ENCODE measurements at places on chromosomes 16 and 17.

DNA sequence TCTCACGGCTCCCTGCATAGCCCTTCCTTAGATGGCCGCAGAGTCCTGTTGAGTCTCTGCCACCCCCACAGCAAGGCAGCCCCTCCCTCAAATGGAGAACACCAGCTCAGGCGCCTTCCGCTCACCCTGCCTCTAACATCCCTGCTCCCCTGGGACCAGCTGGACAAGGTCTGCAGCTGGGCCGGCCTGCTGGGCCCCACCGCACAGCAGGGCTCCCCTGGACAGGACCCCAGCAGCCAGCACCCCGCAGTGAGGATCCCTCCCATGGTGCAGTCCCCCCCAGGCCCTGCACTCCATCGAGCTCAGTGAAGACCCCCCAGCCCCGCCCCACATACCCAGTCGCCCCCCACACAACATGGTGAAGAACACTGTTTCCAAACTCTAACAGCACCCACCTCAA lies 10.2 kb downstream of the ATP2A3 start:
- no peak for DNase-seq

DNA sequence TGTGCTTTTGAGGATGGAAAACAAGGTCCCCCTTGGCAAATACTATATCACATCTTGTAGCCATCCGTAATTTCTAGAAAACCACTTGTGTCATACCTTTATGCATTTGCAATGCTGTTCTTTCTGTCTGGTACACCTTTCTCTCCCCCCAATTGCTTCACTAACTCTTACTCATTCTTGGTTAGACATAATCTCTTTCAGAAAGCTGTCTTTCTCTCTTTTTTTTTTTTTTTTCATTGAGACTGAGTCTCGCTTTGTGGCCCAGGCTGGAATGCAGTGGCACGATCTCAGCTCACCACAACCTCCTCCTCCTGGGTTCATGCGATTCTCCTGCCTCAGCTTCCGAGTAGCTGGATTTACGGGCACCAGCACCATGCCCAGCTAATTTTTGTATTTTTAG lies 94.9 kb upstream of the C17orf78 start:
- DNase-seq: no peak

GRCh38 chr17:69254187-69254586 lies 25.6 kb upstream of the ABCA10 start:
- DNase-seq: no peak

DNA sequence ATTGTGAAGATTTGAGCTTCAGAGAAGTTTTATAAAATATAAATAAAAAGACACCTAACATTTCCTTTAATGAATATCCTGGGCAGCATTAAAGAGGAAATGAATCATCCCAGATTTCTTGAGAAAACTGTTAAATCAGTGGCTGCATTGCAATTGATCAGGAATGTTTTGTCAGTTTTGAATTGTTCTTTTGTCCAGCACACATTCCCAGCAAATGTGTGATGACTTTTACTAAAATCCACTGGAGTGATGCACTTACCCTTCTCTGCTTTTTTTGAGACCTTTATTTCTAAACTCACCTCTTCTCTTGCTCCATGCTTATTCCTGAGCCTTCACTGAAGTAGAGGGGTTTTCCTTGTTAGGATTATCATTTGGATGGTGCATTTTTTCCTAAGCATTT lies 1307.2 kb downstream of the CDH8 start:
- no peak for DNase-seq
